ENCODE measurements at places on chromosomes 16 and 17. TPM values are rescaled to one million over a fixed set of nuclear protein-coding genes. Genes with fewer than 3 reads are reported as not detected.

CDH15 gene
- 0.89 TPM for total RNA-seq

HCRT gene
- not detected for total RNA-seq

UNKL gene
- total RNA-seq = 14.3 TPM

TUFM gene
- total RNA-seq = 99.2 TPM

TPSG1 gene
- total RNA-seq = not detected

LYRM9 gene
- 2.4 TPM for total RNA-seq

EMP2 gene
- 2.7 TPM for total RNA-seq

FOXF1 gene
- 6.4 TPM for total RNA-seq

TNS4 gene
- total RNA-seq = not detected

KCTD19 gene
- not detected for total RNA-seq

CCL15 gene
- total RNA-seq = not detected

ARL5C gene
- not detected for total RNA-seq

EVI2B gene
- not detected for total RNA-seq

MPP2 gene
- total RNA-seq = 8.3 TPM

TBC1D3L gene
- 2.1 TPM for total RNA-seq

GAST gene
- not detected for total RNA-seq

BOLA2B gene
- total RNA-seq = 64.8 TPM

SPATA33 gene
- 5.0 TPM for total RNA-seq

TMEM100 gene
- 0.23 TPM for total RNA-seq

KRTAP4-9 gene
- not detected for total RNA-seq

MPV17L gene
- total RNA-seq = 0.23 TPM

C17orf78 gene
- not detected for total RNA-seq

ACSM2A gene
- not detected for total RNA-seq

TBC1D3C gene
- total RNA-seq = not detected

OMG gene
- total RNA-seq = not detected

FOXL1 gene
- 1.8 TPM for total RNA-seq

ZNF207 gene
- 126 TPM for total RNA-seq

CLDN7 gene
- total RNA-seq = 0.60 TPM

HERPUD1 gene
- 169 TPM for total RNA-seq

BAHCC1 gene
- 9.0 TPM for total RNA-seq

CALB2 gene
- total RNA-seq = 1.7 TPM

TBC1D28 gene
- not detected for total RNA-seq

ADAM11 gene
- total RNA-seq = 0.69 TPM

TPSD1 gene
- not detected for total RNA-seq

ENPP7 gene
- total RNA-seq = not detected

EFNB3 gene
- 0.23 TPM for total RNA-seq

ATP2A3 gene
- total RNA-seq = 14.6 TPM

ZNF624 gene
- total RNA-seq = 4.4 TPM

PRKCB gene
- under 0.01 TPM for total RNA-seq

TEX19 gene
- total RNA-seq = not detected

APOBR gene
- total RNA-seq = not detected

CD300H gene
- not detected for total RNA-seq

RNF222 gene
- not detected for total RNA-seq

KRTAP9-8 gene
- total RNA-seq = not detected

SOX15 gene
- total RNA-seq = 0.30 TPM

TMEM235 gene
- not detected for total RNA-seq

BCO1 gene
- total RNA-seq = not detected

KCNJ12 gene
- 1.5 TPM for total RNA-seq

PPY gene
- not detected for total RNA-seq

CLEC18A gene
- total RNA-seq = 0.32 TPM

CTF1 gene
- total RNA-seq = 2.7 TPM

MT1B gene
- total RNA-seq = not detected

ABCA6 gene
- 4.5 TPM for total RNA-seq

CEP112 gene
- total RNA-seq = 9.7 TPM

SCN4A gene
- total RNA-seq = not detected

Data from smooth muscle cell of the umbilical artery (primary cell).